ENCODE measurements at places on chromosomes 7 and 10.

GRCh38 chr7:137975768-137976167 is 26.1 kb downstream of the CREB3L2 start:
- peak; percentile 52 for DNase-seq

- DNase-seq = peak; percentile 72
These were observed 98.7 kb upstream of the PPIF start for GRCh38 chr10:79248341-79249185.

DNA sequence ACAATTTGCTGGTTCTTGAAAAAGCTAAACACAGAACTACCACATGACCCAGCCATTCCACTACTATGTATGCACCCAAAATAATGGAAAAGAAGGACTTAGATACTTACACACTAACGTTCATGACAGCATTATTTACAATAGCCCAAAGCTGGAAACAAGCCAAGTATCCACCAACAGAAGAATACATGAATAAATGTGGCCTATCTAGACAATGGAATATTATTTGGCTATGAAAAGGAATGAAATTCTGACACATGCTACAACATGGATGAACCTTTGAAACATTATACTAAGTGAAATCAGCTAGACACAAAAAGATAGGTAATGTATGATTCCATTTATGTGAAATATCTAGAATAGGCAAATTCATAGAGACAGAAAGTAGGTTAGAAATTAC is 67.4 kb upstream of the EXOC4 start:
- no peak for DNase-seq

GRCh38 chr7:116193329-116194087 is 16.8 kb upstream of the TES start:
- no peak for DNase-seq

GRCh38 chr7:23893176-23893941 is 183.3 kb downstream of the STK31 start:
- DNase-seq = no peak

GRCh38 chr7:65004575-65004974 is 1.9 kb downstream of the ERV3-1 start:
- no peak for DNase-seq

DNA sequence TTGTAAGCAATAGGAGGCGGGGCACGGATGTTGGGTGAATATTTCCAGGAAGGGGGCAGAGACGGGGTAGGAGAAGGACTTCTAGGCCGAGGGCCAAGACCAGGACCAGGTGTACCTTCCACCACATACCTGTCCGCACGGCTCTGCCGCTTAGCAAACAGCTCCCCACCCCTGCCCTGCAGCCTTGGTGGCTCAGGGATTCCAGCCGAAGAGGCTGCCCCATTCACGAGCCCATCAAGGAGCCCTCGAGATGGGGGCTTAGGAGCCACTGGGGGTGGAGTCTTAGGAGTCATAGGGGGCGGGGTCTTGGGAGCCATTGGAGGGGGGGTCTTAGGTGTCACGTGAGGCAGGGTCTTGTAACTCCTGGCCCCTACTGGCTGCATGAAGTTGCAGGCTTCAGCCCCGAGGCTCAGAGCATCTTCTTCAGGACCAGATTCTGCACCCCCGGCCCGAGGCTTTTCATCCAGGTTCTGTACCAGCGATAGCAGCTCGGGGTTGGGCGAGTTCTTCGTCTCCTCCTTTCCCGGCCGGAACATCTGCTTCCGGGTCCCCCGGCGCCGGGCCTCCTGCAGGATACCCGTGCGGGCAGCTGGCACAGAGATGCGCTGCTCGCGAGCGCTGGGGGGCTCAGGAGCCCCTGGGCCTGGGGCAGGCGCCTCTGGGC is 6.1 kb upstream of the MYOZ1 start:
- DNase-seq = peak; percentile 83

DNA sequence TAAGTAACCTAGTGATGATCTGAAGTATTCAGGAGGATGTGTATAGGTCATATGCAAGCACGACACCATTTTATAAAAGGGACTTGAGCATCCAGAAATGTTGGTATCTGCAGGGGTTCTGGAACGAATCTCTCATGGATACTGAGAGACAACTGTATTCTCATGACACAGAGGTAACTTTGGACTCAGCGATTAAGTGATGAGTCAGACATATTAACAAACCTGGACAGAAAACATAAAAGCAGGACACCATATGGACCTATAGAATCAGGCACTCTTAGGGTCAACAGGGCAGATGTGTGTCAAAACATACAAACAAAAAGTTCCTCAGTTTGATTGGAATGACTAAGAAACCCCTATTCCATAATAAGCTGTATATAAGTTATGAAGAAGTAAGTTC is 248.1 kb downstream of the ANKRD7 start:
- DNase-seq = no peak

DNA sequence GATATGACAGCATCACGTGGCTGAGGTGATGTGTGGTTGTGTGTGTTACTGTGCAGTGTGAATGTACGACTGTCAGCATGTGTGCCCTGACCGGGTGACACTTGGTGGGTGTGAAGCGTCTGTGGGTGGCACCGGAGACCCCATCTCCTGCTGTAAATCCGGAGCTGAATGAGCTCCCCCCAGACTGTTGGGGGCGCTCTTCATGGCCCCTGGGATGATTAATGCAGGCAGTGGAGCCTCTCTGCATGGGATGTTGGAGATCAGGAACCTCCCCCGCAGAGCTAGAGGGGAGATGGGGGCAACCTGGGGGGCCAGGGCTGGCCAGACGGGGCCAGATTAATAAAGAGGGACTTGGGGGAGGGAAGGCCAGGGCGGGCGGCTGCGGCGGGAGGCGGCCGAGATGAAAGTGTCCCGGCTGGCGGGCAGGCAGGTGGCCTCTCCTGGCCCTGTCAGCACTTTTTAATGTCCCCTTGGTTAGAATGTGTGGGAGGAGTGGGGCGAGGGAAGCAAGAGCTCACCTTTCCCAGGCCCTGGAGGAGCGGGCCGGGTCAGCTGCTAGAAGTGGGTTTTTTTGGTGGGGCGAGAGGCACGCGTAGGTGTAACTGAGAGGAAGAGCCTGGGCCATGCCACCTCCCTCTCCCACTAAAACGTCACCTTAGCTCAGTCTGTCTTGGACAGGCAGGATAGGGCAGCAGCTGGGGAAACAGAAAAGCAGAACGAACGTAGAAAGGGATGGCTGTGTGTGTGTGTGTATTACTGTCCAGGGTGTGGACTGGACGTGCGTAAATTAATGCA is 34.1 kb downstream of the HIF1AN start:
- no peak for DNase-seq

- DNase-seq = peak; percentile 36
These were observed 1.3 kb downstream of the PTN start for GRCh38 chr7:137342265-137342664.

GRCh38 chr10:102865620-102866019 is 3.6 kb upstream of the AS3MT start:
- DNase-seq = no peak

DNA sequence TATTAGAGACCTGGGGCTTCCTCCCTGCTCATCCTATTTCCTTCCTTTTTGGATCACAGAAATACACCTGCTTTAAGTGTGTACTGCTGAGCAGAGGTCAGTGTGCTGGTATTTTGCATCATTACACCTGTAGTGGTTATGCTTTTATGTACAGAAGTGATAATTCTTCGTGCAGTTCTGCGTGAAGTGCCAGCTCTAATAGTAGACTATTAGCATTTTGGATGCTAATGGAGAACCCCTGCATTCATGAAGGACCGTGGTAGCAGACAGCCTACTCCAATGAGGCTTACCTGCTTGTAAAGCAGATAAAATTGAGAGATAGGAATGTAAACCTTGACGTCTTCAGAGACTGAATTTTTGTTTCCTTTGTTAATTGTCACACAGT is 114.3 kb downstream of the CDK14 start:
- no peak for DNase-seq

DNA sequence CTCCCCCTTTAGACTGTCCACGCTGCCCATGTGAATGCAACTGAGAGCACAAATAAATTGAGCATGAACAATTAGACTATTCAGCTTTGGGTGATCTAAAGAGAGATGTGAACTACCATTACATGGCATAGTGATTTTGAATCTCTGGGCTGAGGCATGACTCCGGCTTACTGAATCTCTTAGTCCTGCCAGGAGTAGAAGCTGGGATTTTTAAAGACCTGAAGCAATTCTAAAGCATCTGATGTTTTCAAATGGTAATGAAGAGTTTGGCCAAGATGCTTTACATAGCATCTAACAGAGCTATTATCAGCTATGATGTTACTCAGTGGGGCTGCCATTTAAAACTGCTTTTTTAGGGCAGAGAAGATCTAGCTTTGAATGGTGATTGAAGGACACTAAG is 1059.1 kb downstream of the SORCS3 start:
- no peak for DNase-seq

DNA sequence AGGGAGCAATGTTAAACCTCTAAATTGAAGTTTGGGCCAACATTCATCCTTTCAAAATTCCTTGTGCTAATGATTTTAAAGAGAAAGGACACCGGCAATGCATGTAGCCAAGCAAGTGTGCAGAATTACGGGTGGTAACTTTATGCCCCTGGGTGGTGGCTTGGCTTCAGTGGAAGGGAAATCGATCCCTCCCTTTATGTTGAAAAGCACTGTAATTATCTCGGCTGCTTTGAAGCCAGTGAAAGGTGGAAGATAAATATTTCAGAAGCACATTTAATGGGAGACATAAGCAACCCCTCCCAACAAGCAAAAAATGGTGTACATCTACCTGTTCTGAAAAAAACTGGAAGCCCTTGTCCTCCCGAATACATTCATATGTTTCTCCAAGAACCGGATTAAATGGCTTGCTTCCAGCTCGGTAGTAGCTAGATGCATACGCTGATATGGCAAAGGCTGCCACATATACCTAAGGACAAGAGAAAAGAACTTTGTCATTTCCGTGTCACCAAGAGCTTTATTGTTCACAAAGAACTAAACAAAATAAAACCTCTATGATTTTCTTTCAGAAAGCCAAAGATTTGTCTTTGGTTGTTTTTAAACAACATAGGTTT is 73.3 kb upstream of the GSDME start:
- no peak for DNase-seq

GRCh38 chr7:12583176-12583575 is 12.7 kb downstream of the SCIN start:
- no peak for DNase-seq

DNA sequence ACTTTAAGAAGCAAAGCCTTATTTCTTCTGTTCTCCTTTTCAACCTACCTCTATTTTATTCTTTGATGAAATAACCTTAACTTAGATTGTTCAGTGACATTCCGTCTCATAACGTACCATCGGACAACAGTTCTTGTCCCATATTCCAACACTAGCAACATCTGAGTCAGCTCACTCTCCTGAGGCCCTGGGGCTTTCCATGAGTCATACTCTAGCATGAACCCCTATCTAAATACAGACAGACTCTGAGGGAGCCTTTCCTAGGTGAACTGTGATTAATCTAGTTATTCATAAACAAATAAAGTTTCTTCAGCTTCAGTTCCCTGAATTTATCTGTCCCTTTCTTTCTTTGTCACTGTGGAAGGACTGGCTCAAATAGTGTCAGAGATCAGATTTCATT is 168.7 kb upstream of the LYZL1 start:
- DNase-seq = no peak

DNA sequence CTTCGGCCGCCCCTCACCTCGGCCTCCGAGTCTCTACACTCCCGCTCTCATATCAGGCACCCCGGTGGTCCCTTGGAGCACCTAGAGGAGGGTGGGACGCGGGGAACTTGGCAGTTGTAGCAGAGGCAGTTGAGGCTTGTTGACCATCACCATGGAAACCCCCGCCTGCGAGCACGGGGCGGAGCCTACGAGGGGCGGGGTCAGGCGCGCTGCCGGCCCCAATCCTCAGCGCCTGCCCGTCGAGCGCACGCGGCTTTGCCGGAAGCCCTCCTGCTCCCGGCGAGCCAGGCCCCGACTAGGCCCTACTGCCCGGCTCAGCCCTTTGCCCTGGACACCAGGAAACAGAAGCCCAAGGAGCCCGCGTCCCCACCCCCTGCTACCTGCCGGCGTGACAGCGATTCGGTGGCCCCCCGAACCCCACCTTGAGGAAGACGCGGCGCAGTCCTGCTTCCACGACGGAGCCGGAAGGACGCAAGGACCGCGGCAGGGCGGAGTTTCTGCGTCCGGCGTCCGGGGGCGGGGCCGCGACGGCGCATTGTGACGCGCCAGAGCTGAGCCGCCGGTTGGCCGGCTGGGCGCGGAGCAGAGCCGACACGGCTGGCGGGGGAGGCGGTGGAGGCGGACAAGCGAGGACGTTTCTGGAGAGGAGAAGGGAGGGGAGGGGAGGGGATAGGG is at the start of gene HNRNPF:
HNRNPF (minus strand) TSS at position 477 of the 675 bp plus-strand sequence. CDS start 21,302 bp downstream, outside the sequence.
- DNase-seq = peak; percentile 97

GRCh38 chr7:138776166-138776833 is 21.5 kb upstream of the TMEM213 start:
- no peak for DNase-seq
